Caco-2 (cell line): ENCODE measurements at places on chromosomes 11 and 22. TPM values are rescaled to one million over a fixed set of nuclear protein-coding genes. Genes with fewer than 3 reads are reported as not detected.

DNA sequence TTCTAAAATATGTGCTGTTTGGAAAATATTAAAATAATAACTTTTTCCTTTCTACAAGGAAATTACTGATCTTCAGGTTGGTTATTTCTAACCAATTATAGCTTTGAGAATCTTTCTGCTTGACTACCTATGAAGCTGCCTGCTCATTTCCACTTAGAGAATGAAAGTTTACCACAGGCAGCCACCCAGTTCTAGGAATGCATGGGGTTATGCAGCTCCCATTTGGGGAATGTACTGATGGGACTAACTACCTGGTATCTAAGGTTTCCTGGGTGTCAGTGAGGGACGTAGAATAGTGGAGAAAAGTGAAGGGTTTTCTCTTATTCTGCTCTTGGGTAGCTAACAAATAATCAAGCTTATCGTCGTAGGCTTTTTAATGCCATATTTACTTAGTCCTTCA, 73.4 kb downstream of the DEUP1 start:
- DNase-seq = no peak
- H3K27me3 ChIP-seq = no peaks in the 10 kb centered on the region
- no peak overlapping the region for H3K27ac ChIP-seq
- H3K4me1 ChIP-seq = no peaks in the 10 kb centered on the region

DNA sequence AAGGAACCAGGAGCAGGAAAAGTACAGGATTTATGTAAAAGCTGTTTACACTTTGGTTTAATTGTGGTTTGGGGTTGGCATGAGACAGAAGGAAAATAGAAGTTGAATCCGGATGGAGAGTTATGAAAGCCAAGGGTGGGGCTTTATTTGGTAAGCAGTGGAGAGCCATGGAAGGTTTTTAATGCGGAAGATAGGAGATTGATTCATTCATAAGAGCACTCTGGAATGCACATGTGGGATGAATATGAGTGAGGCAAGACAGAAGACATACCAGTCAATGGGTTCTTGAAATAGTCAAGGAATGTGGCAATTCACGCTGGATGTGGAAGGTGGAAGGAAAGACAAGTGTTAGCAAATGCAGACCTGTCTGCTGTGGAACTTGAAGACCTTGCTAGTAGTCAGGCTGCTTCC, 9.3 kb upstream of the GLB1L3 start:
- H3K27ac ChIP-seq = no peak overlapping the region
- no peak for DNase-seq
- no peak overlapping the region for H3K4me3 ChIP-seq
- no peaks in the 10 kb centered on the region for H3K4me1 ChIP-seq
- no peaks in the 10 kb centered on the region for H3K36me3 ChIP-seq
- H3K27me3 ChIP-seq = no peaks in the 10 kb centered on the region

DNA sequence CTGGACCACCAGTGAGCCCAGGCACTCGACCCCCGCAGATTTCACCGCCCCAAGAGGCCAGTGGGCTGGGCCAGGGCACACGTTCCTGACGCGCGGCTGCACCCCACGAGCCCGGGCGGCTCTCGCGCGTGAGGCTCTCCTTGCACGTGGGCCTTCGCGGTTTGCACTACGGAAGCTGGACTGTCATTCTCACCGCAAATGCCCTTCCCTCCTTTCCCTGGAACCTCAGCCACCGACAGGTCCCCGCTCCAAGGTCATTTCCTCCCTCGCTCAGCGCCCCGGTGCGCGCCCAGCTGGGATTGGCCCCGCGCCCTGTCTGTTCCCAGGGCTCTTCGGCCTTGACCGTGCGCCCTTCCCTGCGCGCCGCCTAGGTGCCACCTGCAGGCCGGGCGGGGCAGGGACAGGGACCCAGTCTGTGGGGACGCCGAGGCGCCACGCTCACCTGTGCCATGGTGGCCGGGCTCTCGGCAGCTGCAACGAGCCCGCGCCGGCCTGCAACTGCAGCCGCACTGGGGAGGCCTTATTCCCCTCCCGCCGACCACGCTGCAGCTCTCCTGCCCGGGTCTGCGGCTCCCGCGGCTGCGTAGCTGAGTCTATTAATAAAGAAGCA, 2.1 kb upstream of the CPT1A start:
- peak overlapping the region; percentile 34 for H3K4me3 ChIP-seq
- peaks cover 30% of the 10 kb centered on the region for H3K4me1 ChIP-seq
- H3K27me3 ChIP-seq = 0 out of 2 replicates have a peak, but pooled peaks cover 1% of the 10 kb centered on the region
- no peaks in the 10 kb centered on the region for H3K36me3 ChIP-seq

DNA sequence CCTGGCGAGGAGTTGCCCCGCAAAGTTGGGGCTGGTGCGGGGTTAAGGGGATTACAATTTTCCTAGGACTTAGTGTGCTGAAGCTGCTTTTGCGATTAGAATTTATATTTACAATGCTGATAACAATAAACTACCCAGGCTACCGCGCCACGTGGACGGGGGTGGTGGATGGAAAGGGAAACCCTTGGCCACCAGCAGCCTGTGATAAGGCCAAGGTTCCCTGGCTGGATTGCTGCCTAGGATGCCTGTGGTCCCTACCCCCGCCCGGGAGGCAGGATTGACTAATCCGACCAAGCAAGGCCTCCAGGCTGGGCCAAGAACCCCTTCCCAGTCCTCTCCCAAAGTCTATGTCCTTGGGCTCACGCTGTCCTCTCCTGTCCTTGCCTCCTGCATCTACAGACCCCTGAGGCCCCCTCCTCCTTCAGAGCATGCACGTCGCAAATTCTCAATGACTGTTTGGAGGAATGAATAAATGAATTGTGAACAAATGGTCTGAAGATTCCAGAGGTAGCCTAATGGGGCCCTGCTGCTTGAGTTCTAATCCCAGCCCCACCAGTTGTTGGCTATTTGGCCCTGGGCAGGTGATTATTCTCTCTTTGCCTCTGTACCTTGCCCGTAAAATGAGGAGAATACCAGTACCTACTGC, 7.6 kb upstream of the CHKA start:
- H3K27me3 ChIP-seq = no peaks in the 10 kb centered on the region
- peak overlapping the region; percentile 40 for H3K4me3 ChIP-seq
- no peaks in the 10 kb centered on the region for H3K36me3 ChIP-seq
- DNase-seq = peak; percentile 97
- peaks cover 56% of the 10 kb centered on the region for H3K4me1 ChIP-seq

DNA sequence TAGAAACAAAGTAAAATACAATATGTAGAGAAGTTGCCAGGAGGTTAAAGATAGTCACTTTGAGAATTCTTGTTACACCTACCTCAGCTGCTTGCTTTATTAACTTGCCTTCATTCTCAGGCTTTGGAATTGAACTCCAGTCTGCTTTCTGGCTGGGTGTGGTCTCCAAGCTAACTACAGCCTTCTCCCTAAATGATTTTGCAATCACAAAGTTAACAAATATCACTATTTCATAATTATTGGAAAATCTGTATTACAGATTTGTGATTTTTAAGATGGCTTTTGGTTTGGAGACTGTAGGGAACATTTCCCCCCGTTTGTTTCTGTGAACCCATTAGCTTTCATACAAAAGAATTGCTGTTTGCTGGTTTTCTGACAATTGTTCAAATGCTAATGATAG, 2.2 kb downstream of the PLAAT5 start:
- no peak for DNase-seq
- H3K36me3 ChIP-seq = peaks cover 1% of the 10 kb centered on the region; the same call in 1 of the 2 replicates
- H3K27me3 ChIP-seq = no peaks in the 10 kb centered on the region
- H3K4me1 ChIP-seq = peaks cover 18% of the 10 kb centered on the region

DNA sequence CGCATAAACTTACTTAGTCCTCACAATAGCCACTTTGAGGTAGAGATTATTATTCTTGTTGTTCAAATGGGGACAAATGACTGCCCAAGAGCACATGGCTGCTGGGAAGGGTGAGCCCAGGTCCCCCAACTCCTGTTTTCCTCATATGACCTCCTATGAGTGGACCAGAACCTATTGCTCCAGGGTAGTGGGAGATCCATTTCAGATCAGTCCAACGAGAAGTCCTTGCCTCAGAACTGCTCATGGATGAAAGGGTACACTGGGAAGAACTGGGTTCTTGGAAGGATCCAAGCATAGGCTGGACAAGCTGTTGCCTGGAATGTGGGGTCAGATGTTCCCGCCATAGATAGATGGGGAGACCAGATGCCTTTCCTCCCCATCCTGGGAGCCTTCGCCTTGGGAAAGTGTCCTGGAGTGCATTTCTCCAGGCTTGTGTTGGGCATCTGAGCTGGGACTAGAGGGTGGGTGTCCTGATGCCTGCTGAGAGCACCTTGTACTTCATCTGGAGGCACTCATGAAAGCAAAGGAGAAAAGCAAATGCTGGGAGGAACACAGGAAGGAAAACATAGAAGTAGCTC, 146.3 kb upstream of the B3GAT1 start:
- no peaks in the 10 kb centered on the region for H3K4me1 ChIP-seq
- H3K27ac ChIP-seq = no peak overlapping the region
- H3K27me3 ChIP-seq = no peaks in the 10 kb centered on the region
- H3K36me3 ChIP-seq = no peaks in the 10 kb centered on the region; the same call in 1 of the 2 replicates
- DNase-seq = no peak
- no peak overlapping the region for H3K4me3 ChIP-seq

DNA sequence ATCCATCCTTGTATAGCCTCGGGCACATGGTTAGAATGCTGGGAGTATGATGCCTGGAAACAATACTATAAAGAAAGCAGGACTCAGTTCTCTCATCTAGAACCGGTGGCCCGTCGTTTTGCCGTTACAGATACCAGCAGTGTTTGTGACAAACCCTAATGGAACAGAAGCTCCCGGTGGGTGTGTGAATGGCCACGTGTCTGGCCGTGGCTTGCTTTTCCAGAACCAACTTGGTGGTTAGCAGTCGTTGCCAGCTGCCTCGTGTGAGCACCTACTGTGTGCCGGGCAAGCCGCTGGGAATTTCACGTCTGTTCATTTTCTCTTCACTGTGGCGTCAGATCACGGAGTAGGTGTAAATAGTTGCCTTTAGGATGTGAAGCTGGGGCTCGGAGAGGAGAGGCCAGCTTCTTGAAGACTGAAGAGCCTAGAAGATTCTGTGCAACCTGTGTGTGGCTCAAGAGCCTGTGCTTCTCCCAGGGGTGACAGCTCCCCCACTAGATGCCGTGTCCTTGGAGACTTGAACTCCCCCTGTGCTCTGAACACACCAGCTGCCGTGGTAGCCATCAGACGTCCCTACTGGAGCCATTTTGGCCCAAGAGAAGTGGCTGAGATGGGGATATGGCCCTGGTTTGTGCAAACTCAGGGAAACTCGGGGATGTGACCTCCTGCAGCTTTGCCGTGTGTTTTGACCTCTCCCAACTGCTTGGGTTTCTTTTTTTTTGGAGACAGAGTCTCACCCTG, 57.5 kb upstream of the PPARA start:
- no peaks in the 10 kb centered on the region for H3K4me1 ChIP-seq
- H3K4me3 ChIP-seq = no peak overlapping the region
- no peaks in the 10 kb centered on the region; the same call in 1 of the 2 replicates for H3K36me3 ChIP-seq
- H3K27ac ChIP-seq = no peak overlapping the region
- DNase-seq = no peak

The LMNTD2 gene
- 11.9 and 13.8 TPM in 2 replicates for total RNA-seq

The LDHA gene
- total RNA-seq = 396 and 507 TPM in 2 replicates

The CBX7 gene
- total RNA-seq = 4.4 and 5.2 TPM in 2 replicates

The GAL3ST1 gene
- total RNA-seq = 8.9 and 14.2 TPM in 2 replicates

The MMP27 gene
- not detected in 2 replicates for total RNA-seq

The CLP1 gene
- 21.0 and 22.1 TPM in 2 replicates for total RNA-seq
